ENCODE measurements at places on chromosomes 12 and 14.

- no peak for DNase-seq
These were observed 577.6 kb downstream of the NRXN3 start for GRCh38 chr14:78747813-78748212.

DNA sequence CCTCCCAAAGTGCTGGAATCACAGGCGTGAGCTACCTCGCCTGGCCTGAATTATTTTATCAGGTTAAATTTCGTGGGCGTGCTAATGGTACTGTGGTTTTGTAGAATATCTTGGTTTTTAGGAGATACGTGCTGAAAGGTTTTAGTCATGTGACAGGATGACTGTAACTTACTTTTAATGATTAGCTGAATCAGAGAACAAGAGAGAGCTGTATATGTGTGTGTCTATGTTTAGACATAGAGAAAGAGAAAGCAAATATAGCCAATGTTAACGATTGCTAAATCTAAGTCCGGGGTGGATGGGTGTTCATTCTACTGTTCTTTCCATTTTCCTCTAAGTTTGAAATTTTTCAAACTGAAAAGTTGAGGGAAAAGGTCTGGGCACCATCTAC is 9.2 kb upstream of the PNMA1 start:
- DNase-seq: no peak

DNA sequence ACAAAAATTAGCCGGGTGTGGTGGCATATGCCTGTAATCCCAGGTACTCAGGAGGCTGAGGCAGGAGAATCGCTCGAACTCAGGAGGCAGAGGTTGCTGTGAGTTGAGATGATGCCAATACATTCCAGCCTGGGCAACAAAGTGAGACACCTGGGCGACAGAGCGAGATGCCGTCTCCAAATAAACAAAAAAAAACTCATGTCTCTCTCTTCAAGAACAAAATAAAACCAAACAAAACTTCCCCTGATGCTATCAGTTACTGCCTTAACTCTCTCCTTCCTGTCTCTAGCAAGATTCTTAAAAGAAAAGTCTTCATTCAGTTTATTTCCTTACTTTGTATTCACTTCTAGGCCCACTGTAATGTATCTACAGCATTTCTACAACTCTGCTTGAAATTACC is 20.8 kb downstream of the KLHL28 start:
- DNase-seq: no peak

- no peak for DNase-seq
These were observed 27.0 kb upstream of the CLEC14A start for GRCh38 chr14:38282936-38283335.

GRCh38 chr12:77571127-77571526 is 259.6 kb upstream of the NAV3 start:
- DNase-seq: no peak

GRCh38 chr12:9163392-9163791 is 44.8 kb downstream of the PZP start:
- DNase-seq: no peak

DNA sequence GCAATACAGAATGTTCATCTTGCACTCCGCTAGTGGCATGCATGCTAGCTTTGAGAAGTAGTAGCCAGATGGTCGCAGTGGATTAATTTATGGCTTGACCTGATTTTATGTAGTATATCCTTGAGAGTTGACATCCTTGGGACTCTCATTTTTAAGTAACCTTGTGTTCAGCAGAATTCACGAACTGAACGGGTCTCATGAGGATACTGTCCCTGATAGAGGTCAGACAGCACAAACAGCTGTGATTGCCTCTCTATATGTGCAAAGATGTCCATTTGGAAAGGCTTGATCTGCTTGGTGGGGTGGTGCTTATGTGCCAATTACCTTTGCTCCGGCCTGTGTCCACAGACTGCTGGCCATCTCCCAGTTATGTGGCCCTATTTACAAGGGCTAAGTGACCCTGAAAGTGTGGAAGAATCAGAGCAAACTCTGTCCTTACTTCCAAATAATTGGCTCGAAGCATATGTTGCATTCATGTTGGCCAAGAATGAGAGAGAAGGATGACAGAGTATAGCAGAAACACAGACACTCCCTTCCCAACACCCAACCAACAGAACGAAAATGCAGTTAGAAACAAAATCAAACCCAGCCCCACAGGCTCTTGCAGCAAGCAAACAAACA is 167.1 kb downstream of the CRADD start:
- DNase-seq: no peak

- DNase-seq: no peak
These were observed 157.4 kb upstream of the FOXN3 start for GRCh38 chr14:89574420-89574819.

DNA sequence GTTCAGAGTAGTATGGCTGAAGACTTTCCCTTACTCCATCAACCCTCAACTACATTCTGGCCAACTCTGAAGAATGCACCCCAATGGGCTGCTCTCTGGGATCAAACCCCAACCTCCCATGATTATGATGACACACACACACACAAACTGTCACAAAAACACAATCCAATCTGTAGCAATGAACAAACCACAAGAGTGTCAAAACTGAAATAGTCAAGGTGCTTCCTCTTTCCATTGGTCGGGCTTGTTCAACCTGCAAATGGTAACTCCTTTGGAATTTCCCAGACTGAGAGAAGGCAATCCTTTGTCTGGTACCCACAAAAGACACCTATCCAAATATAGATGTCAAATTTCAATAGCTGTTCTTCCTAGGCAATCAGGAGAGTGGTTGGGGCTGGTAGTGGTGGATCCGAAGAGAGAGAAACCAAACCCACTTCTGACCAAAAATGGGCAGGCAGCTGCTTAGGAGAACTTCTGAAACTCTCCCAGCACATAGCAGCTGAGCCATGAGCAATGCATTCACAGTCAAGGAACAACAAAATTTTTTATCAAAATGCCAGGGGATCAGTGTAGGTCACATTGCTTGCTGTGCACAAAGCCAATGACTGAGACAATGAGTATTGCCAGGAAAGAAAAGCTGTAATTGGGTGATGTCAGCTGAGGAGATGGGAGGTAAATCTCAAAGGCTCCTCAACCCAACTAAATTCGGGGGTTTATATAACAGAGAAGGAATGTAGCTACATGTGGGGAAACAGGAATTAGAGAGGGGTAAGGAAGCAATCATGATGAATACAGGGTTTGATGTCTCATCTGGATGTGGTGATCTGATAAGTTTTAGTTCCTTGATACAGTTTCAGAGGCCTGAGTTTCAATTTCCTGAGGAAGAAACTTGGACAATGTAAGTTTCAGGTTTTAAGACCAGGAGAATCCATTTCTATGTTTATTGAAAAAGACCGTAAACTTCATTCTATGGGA is 191.4 kb downstream of the KITLG start:
- no peak for DNase-seq

- DNase-seq: no peak
These were observed 88.5 kb upstream of the ANO2 start for GRCh38 chr12:6033546-6033945.

GRCh38 chr12:131818821-131819585 is 9.2 kb upstream of the MMP17 start:
- no peak for DNase-seq

GRCh38 chr14:69133206-69134125 is 19.5 kb downstream of the DCAF5 start:
- DNase-seq: no peak

DNA sequence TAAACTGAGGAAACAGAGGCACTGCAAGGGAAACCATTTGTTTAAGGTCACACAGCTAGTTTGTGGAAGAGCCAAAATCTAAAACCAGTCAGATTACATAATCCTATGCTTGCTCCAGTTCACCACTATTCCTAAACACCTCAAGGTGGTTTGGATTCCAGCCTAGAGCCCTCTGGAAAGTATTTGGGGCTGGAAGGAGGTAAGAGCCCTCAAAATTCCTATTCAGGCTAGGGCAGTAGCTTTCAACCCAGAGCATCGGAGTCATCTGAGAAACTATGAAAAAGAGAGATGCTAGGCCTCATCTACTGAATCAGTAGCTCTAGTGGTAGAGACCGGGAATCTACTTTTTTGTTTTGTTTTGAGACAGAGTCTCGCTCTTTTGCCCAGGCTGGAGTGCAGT is 16.0 kb upstream of the SPPL3 start:
- DNase-seq: no peak

DNA sequence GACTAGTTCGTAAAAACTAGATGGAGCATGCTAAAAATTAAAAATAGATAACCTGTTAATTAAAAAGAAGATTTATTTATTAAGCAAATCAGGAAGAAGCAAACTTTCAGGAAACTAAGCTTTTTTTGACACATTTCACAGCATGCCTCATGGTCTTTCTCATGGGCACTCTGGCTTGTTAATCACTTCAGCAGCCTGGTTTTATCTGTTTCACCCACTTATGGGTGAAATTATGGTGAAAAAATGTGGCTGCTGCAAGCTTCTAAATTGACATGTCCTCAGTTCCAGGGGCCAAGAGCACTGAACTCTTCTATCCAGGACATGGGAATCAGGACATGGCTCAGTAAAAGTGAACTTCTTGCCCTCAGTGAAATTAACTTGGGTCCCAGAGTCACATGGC is 468.6 kb upstream of the SYT1 start:
- DNase-seq: no peak

GRCh38 chr12:2032506-2032905 is 20.3 kb upstream of the CACNA1C start:
- DNase-seq: no peak

- DNase-seq: no peak
These were observed 651.1 kb upstream of the TBX3 start for GRCh38 chr12:115335048-115335447.

- no peak for DNase-seq
These were observed 139.5 kb upstream of the AEBP2 start for GRCh38 chr12:19299765-19300164.

DNA sequence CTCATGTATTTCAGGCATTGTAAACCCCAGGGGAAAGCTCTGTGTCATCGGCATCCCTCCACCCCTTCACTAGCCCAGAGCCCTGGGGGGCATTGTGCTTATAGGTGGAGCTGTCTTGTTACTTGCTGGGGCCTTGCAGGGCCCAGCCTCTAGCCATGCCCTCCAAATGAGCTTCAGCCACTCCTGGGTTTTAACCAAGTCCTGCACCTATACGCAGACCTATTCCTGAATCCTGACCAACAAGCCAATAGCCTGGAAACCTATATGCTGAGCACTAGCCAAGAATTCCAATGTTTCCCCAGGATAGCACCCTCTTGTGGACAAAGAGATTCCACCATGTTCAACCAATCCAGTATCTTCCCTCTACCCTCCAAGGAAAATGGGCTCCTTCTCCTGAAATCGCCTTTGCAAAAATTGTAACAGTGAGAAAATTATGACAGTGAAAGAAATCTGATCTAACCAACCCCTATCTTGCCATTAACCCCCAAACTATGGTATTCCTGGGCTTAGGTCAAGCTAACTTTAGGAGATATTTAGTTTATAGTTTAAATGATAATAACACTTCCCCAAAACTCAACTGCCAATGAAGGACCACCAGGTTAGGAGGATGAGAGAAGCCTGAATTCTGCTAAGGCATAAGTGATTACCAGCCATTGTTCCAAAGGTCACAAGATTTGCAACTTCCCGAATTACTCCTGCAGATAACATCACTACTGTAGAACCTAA is 55.5 kb downstream of the TTC7B start:
- no peak for DNase-seq

DNA sequence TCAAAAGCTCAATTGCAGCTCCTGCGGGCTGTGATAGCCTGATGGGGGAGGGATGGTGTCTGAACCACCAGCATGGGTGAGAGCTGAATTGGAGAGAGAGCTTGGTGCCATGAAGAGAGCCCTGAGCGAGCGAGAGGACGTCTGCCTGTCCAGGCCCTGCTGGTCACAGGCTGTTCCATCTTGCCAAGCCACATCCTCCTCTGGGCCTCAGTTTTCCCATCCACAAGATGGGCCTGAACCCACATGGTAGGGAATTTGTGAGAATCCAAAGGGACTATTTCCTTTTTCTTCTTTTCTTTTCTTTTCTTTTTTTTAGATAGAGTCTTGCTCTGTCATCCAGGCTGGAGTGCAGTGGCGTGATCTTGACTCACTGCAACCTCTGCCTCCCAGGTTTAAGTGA is 276.4 kb downstream of the VRK1 start:
- no peak for DNase-seq

GRCh38 chr12:95131589-95132340 is 58.3 kb upstream of the NR2C1 start:
- no peak for DNase-seq

DNA sequence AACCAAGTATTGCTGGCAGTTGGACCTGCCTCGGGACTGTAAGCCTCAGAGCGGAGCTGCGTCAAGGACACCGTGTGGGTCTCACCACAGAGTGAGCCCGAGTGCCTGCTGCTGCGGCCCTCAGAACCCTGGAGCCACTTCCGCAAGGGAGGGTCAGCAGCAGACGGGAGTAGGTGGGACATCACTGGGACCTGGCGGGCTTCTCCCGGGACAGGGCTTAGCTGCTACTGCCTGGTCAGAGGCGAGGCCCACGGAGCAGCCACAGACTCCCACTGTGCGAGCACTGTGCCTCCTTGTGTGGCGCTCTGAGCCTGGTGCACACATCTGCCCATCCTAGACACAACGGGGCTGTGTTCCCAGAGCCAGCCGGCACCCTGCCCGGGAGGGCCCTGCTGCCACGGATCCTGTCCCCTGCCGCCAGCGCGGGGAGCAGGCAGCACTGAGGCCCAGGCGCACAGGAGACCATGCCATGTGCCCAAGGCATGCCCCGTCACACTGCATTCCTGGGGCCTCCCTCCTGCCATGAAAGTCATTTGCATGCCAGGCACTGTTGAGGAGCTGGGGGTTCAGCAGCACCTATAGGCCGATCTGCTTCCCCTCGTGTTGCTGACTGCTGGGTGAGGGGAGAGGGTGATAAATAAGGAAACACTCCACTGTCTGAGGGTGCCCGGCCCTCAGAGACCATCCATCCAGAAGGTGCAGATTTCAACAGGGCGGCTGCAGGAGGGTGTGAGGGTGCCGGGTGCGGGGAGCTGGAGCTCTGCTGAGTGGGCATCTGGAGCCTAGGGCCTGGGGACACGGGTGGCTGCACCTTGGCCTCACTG is 10.0 kb downstream of the HIP1R start:
- DNase-seq: no peak

DNA sequence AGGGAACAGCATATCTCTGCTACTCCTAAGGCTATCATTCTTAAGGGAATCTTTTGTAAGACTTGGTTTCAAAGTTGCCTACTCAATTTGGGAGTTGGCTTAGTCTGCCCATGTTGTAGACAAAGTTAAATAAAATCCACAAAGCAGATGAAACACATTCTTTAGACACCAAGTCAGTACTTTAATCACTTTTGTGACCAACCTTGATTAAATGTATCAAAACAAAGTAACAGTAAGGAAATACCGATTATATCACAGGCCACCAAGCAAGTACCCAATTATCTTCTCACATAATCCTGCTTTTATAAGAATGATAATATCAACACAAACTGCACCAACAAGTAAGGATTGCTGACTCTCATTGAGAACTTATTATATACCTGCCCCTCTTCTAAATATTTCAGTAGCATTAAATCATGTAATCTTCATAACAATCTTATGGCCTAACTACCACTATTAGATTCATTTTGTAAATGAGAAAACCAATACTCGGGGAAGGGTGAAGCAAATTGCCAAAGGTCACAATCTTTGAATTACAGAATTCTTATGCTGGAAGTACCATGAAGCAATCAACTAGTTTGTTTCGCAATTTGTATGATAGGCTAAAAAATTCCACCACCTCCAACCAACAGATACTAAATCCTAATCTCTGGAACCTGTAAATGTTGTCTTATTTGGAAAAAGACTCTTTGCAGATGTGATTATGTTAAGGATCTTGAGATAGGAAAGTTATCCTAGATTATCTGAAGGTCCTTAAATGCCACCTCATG is 12.6 kb upstream of the DIO2 start:
- no peak for DNase-seq

- DNase-seq: no peak
These were observed 445.5 kb downstream of the EGLN3 start for GRCh38 chr14:33505266-33505962.
